ENCODE measurements at places on chromosomes 2 and 18.

GRCh38 chr18:42545825-42546224 lies 569.7 kb downstream of the RIT2 start:
- no peak for DNase-seq

GRCh38 chr2:38708900-38709566 lies 42.1 kb downstream of the SRSF7 start:
- no peak for DNase-seq

DNA sequence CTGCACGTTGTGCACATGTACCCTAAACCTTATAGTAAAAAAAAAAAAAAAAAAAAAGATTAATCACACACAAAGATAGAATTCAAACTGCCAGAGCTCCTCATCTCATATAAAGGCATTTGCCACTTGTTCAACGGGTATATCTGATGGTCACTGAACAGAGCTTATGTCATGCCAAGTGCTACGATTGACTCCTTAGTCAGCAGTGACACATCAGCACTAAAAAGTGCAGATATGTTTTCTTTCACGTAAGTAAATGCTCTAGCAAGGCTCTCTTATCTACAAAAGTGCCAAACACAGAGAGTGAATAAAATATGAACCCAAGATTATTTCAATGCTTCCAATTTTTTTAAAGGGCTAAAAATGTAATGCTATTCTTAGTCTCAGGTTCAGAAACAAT lies 1.1 kb downstream of the LMAN1 start:
- DNase-seq: no peak

GRCh38 chr2:144642131-144642530 lies 122.2 kb upstream of the ZEB2 start:
- DNase-seq: no peak

GRCh38 chr18:8848541-8848940 lies 143.2 kb downstream of the MTCL1 start:
- DNase-seq: no peak

GRCh38 chr2:170685591-170685990 lies 29.5 kb upstream of the SP5 start:
- DNase-seq: no peak

- no peak for DNase-seq
These were observed 45.3 kb downstream of the SMAD7 start for GRCh38 chr18:48905513-48905912.

- no peak for DNase-seq
These were observed 33.2 kb downstream of the SNED1 start for GRCh38 chr2:241031436-241032165.

GRCh38 chr2:209305746-209306196 lies 118.1 kb upstream of the MAP2 start:
- DNase-seq: no peak

- DNase-seq: no peak
These were observed 10.8 kb downstream of the MLPH start for GRCh38 chr2:237497838-237498186.

- no peak for DNase-seq
These were observed 66.9 kb downstream of the STK39 start for GRCh38 chr2:168180483-168180882.

DNA sequence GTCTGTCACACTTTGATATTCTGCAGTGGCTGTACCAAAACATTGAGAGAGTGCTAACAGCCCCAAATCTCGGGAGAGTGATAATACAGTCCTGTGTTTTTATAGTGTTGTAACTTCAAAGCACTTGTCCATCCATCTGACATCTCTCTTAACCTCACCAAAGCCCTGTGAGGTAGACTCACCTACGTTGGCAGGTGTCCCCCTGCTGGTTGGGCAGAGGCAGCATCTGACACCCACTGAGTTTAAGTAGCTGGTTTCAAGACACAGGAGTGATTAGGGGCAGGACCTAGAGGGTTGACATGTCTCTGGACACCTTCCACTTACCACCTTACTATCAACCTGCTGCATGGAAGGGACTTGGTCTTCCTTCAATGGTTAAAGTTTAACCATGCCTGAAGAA lies 22.9 kb downstream of the COLEC12 start:
- peak; percentile 22 for DNase-seq

GRCh38 chr18:9722691-9723090 lies 14.6 kb downstream of the RAB31 start:
- no peak for DNase-seq

- DNase-seq: no peak
These were observed 57.9 kb upstream of the FRZB start for GRCh38 chr2:182924306-182924705.

Measured in activated T-cell treated with anti-CD3 and anti-CD28 coated beads, Interleukin-2, amount 50 U/mL, for 48 hours (primary cell).